ENCODE measurements at places on chromosomes 1 and 21.

GRCh38 chr21:42672699-42673458 is 19.5 kb downstream of the PDE9A start:
- no peaks in the 10 kb centered on the region for H3K27me3 ChIP-seq
- H3K36me3 ChIP-seq: no peaks in the 10 kb centered on the region
- H3K27ac ChIP-seq: no peak overlapping the region
- peak; percentile 25 for DNase-seq

DNA sequence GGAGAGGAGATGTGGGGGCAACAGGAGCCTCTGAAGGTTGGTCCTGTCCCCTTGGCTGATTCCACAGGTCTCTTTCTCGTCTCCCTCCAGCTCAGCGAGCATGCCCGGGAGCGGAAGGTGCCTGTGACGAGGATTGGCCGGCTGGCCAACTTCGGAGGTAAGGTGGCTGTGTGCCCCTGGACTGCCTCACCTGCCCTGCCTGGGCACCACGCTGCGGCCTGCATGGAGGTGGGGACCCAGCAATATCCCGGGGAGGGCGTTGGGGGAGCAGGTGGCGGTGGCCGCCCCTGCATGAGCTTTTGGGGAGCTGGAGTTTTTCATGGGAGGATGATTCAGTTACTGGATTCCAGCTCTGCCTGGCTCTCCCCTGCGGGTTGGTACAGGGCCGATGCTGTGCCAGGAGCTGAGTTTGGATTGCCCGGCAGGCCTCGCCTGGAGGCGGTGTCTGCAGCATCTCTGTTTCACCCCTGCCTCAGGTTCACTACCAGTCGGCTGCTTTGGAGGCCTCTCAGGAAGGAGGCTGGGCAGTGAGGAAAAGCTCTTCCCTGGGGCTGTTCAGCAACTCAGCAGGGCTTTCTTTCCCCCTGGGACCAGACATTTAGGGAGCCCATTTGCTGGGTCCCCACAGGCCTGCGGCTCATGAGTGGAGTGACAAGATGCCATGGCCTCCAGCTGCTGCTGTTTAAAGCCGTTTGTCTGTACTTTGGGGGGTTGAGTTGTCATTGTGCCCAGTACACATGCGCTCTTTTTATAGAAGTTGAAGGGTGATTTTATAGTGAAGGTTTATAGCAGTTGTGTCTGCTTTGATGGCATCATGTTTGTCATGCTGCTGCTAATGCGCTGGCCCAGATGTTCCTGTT is 25.7 kb downstream of the COQ8A start:
- DNase-seq: no peak
- no peak overlapping the region for H3K27ac ChIP-seq
- H3K4me3 ChIP-seq: no peak overlapping the region
- no peaks in the 10 kb centered on the region for H3K4me1 ChIP-seq
- H3K36me3 ChIP-seq: peaks cover 2% of the 10 kb centered on the region

DNA sequence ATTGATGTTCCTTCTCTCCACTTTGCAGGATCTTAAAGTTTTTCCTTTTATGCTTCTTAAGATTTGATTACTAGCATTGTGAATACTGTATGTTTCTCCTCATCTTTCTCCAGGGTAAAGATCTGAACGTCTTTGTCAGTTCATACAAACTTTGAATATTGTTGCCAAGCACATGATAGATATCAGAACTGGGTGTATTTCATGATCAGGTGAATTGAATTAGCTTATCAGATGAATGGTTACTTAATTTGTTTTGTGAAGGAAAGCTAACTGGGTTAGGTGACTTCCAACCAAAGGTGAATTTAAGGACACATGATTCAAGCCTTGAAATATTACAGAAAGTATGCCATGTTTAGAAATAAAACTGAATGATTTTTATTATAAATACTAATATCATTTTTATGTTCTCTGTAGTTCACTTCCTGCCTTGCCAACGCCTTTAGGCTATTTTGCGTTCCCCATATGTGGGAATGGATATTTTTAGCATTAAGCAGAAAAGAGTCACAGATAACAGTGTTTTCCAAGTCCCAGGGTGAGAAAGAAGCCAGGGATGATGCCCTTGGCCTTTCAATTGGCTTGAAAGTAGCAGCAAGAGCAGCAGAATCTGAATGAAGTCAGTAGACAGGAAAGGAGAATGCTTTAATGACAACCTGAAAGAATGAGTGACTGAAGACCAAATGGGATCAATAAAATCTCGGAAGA is 752.1 kb downstream of the NCAM2 start:
- no peaks in the 10 kb centered on the region for H3K27me3 ChIP-seq
- H3K4me3 ChIP-seq: no peak overlapping the region
- H3K27ac ChIP-seq: no peak overlapping the region
- H3K36me3 ChIP-seq: no peaks in the 10 kb centered on the region

GRCh38 chr1:205054013-205054412 is 11.0 kb downstream of the CNTN2 start:
- H3K4me1 ChIP-seq: no peaks in the 10 kb centered on the region
- H3K4me3 ChIP-seq: no peak overlapping the region

- no peaks in the 10 kb centered on the region for H3K36me3 ChIP-seq
- H3K4me3 ChIP-seq: no peak overlapping the region
- H3K4me1 ChIP-seq: peaks cover 12% of the 10 kb centered on the region
- no peak for DNase-seq
- H3K27me3 ChIP-seq: no peaks in the 10 kb centered on the region
- no peak overlapping the region for H3K27ac ChIP-seq
These were observed 37.3 kb upstream of the STUM start for GRCh38 chr1:226511296-226511695.

DNA sequence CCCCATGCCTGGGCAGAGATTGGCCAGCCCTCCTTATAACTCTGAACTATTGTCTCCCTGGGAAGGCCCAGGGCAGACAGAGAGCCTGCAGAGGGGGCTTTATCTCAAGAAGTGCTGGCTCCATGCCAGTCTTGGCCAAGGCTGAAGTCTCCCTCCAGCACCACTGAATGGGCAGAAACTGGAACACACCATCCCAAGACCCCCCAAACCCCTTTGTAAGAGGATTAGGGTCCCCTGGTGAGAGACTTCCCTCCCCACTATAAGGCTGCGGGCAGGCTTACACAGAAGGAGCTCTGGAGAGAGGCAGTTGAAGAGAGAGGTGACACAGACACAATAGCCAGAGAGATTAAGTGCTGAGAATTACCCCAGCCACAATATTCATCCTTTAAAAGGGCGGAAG is 97.2 kb downstream of the NAV1 start:
- no peak for DNase-seq
- H3K4me1 ChIP-seq: 0 out of 2 replicates have a peak, but pooled peaks cover 3% of the 10 kb centered on the region
- no peak overlapping the region for H3K4me3 ChIP-seq
- no peaks in the 10 kb centered on the region for H3K36me3 ChIP-seq
- no peak overlapping the region for H3K27ac ChIP-seq

DNA sequence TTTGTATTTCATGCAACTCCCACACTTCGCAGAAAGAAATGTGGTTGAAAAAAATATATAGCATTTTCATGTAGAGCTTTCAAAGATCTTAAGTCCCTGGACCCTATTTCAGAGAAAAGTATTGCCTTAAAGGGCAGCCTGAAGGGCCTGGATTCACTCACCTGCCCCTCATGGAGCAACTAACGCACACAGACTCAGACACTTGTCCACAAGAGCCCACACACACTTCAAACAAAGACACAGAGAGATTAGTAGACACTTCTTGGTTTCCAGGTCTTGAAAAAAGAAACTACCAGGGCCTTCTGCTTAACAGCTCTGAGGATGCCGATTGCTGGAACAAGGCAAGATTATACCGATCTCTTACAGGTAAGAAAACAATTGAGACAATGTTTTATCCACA is 122.2 kb downstream of the ZBTB18 start:
- H3K27me3 ChIP-seq: no peaks in the 10 kb centered on the region
- H3K4me1 ChIP-seq: peaks cover 15% of the 10 kb centered on the region

DNA sequence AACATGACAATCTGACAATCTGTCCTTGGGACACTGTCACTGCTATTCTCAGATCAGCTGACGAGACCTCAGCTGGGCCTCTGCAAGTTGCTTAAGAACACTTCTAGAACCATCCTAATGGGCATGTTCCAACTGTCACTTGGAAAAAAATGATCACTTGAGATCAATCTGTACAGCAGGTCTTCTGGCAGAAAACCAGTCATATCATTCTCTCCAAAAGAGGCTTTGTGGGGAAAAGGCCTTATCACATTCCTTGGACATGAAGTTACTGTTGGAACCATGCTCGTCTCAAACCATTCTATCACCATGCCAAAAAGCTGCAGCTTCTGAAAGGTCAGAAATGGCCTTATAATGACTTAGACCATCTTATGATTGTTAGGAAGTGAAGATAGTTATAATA is 744.2 kb downstream of the USP25 start:
- H3K4me1 ChIP-seq: no peaks in the 10 kb centered on the region
- no peaks in the 10 kb centered on the region for H3K36me3 ChIP-seq
- DNase-seq: no peak
- no peak overlapping the region for H3K4me3 ChIP-seq

DNA sequence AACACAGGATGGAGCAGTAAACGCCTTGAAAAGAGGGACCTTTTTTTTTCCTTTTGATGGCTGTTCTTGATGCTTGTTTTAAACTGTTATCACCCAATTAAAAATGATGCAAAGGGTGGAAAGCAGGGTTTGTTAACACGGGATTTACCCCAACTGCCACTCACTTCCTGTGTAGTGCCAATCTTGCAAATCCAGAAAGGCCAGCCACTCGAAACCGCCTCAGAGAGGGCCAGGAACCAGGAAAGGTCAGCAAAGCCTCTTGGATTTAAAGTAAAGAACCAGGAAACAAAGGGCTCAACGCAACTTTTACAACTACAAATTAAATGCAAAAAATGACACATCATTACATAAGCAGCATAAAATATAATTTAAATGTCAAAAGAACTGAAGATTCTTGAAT is 347.4 kb downstream of the PDE4B start:
- H3K36me3 ChIP-seq: no peaks in the 10 kb centered on the region
- no peaks in the 10 kb centered on the region for H3K4me1 ChIP-seq
- H3K27me3 ChIP-seq: no peaks in the 10 kb centered on the region
- DNase-seq: no peak
- H3K27ac ChIP-seq: no peak overlapping the region

GRCh38 chr1:975896-976683 is 5.8 kb downstream of the PERM1 start:
- H3K4me3 ChIP-seq: peak overlapping the region; percentile 48
- H3K36me3 ChIP-seq: no peaks in the 10 kb centered on the region
- DNase-seq: peak; percentile 87
- H3K27me3 ChIP-seq: no peaks in the 10 kb centered on the region
- peak overlapping the region; percentile 4 for H3K27ac ChIP-seq

DNA sequence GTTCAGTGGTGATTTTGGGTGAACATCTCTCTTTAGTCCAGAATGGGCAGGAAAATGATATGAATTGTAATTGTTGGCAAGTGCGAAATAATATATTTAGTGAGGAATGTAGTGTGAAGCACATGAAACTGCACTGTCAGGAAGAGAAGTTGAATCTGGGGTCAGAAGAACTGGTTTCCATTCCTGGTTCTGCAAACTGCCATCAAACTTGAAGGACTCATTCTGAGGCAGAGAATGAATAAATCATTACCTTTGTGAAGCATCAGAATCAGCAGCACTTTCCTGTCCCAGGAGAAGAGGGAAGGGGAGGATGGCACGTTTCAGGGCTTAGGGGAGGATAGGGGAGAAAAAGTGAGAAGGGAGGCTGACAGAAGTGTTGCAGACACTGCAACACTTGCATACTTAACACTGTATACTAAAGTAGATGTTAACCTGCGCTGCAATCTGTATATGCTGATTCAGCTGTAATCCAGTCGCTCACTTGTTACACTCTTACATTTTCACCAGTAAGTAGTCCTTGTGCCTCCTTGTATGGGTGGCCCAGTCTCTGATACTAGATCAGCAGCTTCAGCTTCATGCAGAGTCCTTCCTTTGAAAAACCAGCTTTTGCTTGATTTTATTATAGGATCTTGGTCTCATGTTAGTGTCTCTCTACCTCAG is 10.5 kb upstream of the RPTN start:
- H3K36me3 ChIP-seq: no peaks in the 10 kb centered on the region
- DNase-seq: no peak
- H3K4me1 ChIP-seq: peaks cover 21% of the 10 kb centered on the region
- H3K4me3 ChIP-seq: no peak overlapping the region
- no peak overlapping the region for H3K27ac ChIP-seq

GRCh38 chr21:26453267-26453666 is 119.8 kb downstream of the CYYR1 start:
- H3K36me3 ChIP-seq: no peaks in the 10 kb centered on the region
- no peak for DNase-seq
- H3K27ac ChIP-seq: no peak overlapping the region
- H3K4me3 ChIP-seq: no peak overlapping the region
- no peaks in the 10 kb centered on the region for H3K4me1 ChIP-seq

Data from Caco-2 (cell line).